ENCODE measurements at places on chromosomes 1 and 21.

DNA sequence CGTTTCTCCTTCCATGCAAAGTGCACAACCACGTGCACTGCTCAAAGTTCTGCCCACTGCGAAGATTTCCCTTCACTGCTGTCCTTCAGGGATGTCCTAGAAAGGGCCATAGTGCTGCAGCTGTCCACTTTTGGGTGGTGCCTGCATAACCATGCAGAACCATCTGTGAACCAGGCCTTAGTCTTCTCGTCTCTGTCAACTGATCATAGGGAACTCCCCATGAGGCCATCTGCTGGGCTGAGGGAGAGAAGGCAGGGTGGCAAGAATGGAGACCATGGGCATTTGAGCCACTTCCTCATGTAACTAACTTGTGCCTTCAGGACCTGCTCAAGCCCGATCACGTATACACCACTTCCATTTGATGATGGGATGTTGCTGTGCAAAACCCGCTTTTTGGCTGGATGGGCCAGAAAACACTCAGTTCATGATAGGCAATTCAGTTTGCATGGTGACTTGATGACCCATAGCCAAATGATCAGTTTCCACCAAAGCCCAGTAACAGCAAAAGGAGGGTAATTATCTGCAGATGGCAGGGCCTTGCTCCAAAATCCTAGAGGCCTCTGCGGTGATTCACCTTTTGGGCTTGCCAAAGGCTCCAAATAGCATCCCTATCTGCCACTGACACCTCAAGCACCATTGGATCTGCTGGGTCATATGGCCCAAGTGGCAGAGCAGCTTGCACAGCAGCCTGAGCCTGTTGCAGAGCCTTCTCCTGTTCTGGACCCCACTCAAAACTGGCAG lies 9.5 kb downstream of the ST6GALNAC5 start:
- DNase-seq: no peak

DNA sequence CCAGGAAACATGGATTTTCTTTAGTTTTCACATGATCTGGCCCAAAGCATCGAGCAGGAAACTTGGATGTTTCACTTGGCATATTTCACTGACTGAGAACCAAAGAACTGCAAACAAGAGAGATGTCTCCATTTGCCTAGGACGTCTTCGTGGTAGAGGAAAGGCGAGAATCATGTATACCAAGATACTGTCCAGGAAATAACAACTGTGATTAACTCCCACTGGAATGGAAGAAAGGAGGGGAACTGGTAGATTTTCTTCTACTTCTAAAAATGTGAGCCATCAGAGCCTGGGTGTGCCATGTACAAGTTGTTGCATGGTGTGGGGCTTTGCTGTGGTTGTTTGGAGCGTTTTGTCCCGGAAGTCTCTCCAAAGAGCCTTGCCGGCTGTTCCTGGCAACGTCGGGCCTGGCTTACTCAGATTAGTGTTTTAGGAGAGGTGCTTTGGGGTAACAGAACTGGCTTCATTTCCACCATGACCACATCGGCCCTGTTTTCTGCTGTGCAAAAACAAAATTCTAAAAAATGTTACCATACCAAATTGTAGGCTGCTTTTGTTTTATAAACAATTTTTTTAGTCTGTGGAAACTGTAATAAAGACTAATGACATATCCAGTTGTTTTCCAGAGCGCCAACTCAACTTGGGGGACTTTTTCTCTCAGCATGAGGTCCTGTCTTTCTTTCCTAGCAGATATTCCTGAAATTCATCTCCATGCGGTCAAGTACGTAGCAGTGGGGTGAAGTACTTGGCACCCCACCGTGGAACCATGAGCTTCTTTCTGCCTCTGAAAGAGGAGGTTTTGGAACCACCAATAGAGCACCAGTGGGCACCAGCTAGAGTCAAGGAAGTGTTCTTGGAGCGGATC lies 118.3 kb downstream of the TM2D1 start:
- no peak for DNase-seq

GRCh38 chr1:33725037-33725436 lies 138.8 kb upstream of the HMGB4 start:
- no peak for DNase-seq

- no peak for DNase-seq
These were observed 87.7 kb upstream of the EDN2 start for GRCh38 chr1:41572224-41572623.

DNA sequence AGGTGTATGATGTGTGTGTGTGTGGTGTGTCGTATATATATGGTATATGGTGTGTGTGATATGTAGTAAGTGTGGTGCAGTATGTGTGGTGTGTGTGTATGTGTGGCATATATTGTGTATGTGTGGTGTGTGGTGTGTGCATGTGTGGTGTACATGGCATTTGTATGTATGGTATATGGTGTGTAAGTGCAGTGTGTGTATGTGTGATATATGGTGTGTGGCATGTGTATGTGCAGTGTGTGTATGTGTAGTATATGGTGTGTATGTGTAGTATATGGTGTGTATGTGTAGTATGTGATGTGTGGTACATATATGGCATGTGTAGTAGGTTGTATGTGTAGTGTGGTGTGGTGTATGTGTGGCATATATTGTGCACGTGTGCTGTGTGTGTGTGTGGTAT lies 74.9 kb downstream of the OLFML3 start:
- no peak for DNase-seq

DNA sequence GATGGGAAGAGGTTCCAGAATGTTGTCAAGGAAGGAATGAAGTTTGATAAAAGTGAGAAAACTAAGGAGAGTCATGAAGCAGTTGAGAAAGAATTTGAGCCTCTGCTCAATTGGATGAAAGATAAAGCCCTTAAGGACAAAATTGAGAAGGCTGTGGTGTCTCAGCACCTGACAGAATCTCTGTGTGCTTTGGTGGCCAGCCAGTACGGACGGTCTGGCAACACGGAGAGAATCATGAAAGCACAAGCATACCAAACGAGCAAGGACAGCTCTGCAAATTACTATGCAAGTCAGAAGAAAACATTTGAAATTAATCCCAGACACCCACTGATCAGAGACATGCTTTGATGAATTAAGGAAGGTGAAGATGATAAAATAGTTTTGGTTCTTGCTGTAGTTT lies 142.8 kb downstream of the CDC7 start:
- DNase-seq: no peak

DNA sequence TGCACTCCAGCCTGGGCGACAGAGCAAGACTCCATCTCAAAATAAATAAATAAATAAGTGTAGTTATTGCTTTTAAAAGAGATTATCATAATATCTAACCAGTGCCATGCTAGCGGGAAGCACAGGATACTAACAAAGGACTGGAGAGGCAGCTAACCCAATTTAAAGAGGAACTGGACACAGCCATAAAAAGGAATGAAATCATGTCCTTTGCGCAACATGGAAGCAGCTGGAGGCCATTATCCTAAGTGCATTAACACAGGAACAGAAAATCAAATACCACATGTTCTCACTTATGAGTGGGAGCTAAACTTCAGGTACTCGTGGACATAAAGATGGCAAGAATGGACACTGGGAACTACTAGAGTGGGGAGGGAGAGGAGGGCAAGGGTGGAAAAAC lies 54.9 kb downstream of the TM2D1 start:
- DNase-seq: no peak

DNA sequence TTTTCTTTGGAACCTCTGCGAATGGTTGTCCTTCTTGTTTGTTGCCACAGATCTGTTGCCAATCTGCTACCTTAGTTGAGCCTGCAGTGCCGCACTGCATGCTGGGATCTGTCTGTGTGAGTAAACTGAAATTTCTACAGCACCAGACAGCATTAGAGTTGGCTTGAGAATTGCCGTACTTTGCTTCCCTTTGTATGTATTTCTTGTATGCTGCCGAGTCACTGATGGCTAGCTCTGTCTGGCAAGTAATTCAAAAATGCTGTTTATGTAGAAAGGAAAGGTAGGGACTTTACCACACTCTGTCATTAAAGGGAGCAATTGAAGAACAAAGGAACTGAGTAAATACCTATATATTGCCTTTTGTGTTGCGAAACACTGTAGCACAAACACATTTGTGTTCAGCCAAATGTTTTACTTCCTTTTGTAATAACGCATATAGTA lies 857.4 kb downstream of the USP25 start:
- DNase-seq: no peak

DNA sequence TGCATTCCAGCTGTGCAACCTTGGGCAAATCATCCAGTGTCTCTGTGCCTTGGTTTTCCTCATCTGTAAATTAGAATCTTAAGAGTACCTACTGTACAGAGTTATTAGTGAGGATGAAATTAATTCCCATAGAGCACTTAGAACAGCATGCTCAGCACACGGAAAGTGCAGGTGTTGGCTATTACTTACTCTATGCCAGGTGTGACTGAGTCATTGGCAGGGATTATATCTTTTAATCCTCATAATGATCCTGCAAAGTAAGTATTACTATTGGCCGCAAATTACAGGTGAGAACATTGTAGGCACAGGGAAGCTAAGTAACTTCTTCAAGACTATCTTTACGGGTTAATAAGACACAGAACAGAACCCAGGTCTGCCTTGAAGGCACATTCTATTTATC lies 6.3 kb upstream of the UBE2U start:
- DNase-seq: no peak

DNA sequence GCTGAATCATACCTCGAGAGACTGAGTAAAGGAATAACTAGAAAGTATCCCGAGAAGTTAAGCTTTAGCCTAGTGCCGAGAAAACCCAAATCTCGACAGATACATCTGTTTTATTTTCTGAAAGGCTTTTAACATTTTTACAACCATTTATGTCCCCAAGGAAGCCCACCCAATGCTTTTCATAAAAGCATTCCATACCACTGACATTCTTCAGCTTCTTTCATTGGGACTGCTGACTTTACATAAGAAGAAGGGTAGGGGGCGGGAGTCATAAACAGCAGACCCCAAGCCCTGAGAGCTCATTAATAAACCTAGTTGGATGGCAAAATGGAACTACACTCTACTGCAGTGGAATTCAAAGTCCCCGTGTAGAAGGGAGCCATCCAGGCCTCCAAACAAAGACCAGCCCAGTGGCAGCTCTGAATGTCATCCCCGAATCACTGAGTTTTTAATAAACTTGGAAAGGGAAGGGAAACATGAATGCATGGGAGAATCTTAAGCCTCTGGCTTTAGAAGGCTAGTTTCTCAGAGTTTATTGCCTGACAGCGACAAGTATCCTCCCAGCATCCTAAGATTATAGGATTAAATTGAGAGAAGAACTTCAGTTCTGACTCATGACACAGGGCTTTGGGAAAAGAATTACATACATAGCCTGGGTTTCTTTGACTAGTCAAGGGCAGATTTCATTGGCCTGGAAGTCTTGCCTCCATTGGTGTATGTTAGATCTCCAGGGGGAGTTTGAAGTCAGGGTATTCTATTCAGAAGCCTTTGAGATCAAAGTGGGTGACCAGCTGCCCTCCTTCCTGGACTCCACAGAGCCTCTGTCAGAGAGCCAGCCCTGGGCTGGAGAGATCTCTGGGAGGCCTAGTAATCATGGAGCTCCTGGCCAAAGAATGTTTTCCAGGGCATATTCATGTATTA lies 3.7 kb downstream of the ATF3 start:
- no peak for DNase-seq

- DNase-seq: no peak
These were observed 106.4 kb downstream of the HMGB4 start for GRCh38 chr1:33970148-33970825.

- peak; percentile 76 for DNase-seq
These were observed 556.8 kb downstream of the PTPRU start for GRCh38 chr1:29793101-29793546.

GRCh38 chr1:61322769-61323168 lies 240.4 kb downstream of the NFIA start:
- no peak for DNase-seq

DNA sequence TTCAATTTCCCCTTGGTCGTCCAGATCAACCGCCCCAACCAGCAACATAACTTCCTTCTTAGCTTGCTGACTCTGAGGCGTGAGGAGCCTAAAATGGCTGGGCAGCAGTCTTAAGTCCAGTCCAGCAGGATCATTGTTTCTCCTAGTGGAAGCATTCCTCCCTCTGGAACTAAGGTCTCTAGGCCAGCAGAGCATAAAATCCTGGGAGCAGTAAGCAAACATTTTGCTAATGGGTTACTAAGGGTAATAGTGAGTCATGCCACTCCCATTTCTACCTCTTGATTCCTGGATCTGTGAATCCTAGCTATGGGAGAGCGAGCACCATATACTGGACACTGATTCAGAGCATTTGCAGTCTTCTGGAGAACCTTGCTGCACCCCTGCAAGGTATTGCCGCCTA lies 59.9 kb downstream of the ADSS2 start:
- DNase-seq: no peak

GRCh38 chr1:160488347-160489058 lies 34.6 kb downstream of the SLAMF6 start:
- DNase-seq: no peak

GRCh38 chr1:75328691-75329090 lies 194.5 kb downstream of the LHX8 start:
- no peak for DNase-seq

- peak; percentile 69 for DNase-seq
These were observed 205.5 kb downstream of the KCNJ6 start for GRCh38 chr21:37710546-37711285.

GRCh38 chr1:10649517-10650201 lies 146.8 kb downstream of the CASZ1 start:
- no peak for DNase-seq

DNA sequence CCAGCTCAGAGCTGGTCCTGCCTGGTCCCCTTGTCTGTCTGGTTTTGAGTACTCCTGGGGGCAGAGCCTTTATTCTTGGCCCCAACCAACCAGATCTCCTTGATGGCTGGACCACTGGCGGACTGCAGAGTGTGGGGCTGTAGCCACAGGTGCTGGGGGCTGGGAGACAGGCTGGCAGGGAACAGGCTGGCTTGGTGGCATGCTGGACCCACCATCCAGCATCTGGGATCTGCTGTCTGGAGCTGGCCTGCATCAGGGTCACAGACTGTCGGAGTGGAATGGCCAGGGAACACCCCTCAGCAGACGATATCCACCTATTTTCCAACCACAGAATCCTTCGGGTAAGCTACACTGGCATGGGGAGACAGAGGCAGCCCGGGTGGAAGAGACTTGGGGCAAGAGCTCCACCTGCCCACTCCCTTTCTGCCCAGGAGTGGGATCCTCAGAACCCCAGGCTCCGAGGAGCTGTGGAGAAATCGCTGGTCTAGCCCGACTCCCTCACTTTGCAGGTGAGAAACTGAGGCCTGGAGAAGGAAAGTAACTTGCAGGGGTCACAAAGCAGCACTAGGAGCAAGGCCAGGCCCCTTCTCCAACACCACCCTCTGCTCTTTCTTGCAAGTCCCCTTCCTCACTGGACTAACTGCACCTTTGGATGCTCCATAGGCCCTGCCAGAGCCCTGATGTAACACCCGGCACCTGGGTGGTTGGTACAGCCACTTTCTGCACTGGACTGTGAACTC lies 40.6 kb downstream of the TNNT2 start:
- DNase-seq: no peak

- no peak for DNase-seq
These were observed 40.5 kb upstream of the KCNE1 start for GRCh38 chr21:34552360-34553098.

Data from NCI-H2171 treated with DMSO at 0.1 percent for 48 hours (cell line).